ENCODE measurements at places on chromosomes 12 and 14. TPM values are rescaled to one million over a fixed set of nuclear protein-coding genes. Genes with fewer than 3 reads are reported as not detected.

DNA sequence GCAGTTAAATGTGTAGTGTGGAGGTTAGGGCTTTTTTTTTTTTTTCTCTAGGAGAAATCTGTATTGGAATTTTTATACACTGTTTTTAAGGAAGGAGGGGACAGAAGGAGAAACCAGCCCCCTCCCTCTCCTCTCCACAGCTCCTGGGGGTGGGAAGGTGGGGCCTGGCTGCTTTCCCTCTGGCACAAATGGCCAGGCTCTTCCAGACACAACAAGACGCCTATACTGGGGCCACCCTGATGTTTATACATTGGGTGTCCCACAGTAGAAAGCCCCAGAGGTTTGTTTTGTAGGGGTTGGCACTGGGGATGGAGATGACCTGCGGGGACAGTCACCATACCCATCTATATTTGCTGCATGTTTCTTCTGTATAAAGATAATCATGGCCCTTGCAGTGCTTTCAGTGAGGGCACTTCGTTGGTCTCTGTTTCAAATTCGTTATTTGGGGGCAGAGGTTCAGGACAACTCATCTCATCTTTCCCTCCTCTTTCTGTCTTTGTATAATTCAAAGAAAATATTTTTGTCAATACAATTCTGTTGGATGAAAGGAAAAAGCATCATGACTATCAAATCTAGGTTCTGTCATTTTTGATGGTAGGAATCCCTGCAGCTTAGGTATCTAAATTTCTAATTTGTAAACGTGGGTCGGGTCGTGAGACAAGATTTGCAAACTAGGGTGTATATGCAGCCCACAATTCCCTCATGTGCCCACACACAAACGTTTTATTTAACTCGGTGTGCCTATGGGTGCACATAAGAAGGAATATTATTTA, 2.3 kb upstream of the HOTAIR start:
- peaks cover 42% of the 10 kb centered on the region for H3K4me1 ChIP-seq
- no peak overlapping the region for H3K27ac ChIP-seq
- DNase-seq = no peak

DNA sequence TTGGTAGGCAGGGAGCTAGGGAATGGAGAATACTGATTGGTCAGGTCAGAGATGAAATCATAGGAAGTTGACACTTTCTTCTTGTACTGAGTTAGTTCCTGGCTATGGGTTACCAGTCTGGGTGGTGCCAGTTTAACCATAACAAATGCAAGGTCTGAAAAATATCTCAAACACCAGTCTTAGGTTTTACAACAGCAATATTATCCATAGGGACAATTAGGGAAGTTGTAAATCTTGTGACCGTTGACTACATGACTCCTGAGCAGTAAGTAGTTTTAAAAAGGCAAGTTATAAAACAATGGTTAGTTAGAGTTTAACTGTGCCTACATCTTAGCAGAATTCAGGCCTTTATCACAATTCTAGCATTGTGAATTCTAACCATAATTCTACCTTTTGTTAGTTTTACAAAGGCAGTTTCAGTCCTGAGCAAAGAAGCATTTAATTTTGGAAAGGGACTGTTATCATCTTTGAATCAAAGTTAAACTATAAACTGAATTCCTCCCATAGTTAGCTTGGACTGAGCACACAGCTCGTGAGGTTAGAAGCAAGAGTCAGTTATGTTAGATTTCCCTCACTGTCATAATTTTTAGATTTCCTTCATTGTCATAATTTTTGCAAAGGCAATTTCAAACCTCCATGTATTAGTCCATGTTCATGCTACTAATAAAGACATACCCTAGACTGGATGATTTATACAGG, 19.7 kb upstream of the MON2 start:
- H3K4me1 ChIP-seq = no peaks in the 10 kb centered on the region
- H3K4me3 ChIP-seq = no peak overlapping the region
- H3K27me3 ChIP-seq = no peaks in the 10 kb centered on the region
- no peak overlapping the region for H3K27ac ChIP-seq

DNA sequence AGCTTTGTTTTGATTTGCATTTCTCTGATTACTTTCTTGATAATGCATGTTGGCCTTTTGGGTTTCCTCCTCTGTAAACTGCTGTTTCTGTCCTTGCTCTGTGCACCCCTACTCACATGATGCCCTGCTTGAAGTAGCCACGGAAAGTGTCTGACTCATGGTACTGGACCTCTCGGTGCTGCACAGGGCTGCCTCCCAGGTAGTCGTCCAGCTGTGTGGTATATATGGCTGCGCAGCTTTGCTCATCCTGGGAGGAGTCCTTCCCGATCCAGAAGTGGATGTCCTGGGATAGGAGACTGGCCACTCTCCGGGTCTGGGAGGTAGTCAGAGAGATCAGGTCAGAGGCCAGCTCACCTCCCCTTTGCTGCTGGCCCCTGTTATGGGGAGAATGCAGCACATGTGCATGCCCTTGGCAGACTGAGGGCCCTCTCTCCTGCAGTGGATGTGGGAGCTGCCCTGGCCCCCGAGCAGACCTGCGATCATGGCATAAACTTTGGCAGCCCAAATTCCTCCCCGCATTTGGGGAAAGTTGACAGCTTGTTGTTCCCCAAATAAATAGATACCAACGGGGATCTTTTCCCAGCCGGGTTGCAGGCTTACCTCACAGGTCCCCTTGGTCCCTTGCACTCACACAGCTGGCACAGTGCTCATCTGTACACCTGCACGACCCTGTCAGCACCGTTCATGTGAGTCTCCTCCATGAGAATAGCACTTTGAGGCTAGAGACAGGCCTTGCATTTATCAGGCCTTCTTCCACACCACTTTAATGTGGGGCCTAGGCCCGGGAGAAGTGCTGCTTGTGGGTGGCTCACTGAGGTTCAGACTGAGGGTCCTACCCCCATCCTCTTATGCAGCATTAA, 5.2 kb downstream of the AVIL start:
- H3K27ac ChIP-seq = no peak overlapping the region
- no peak overlapping the region for H3K4me3 ChIP-seq
- H3K27me3 ChIP-seq = no peaks in the 10 kb centered on the region
- no peak for DNase-seq

- DNase-seq = peak; percentile 27
- H3K27me3 ChIP-seq = no peaks in the 10 kb centered on the region
- H3K4me1 ChIP-seq = peaks cover 47% of the 10 kb centered on the region
- no peaks in the 10 kb centered on the region for H3K36me3 ChIP-seq
- no peak overlapping the region for H3K27ac ChIP-seq
- peak overlapping the region; percentile 54 for H3K4me3 ChIP-seq
Measured at GRCh38 chr14:104801520-104802393, 856 bp downstream of the ZBTB42 start.

DNA sequence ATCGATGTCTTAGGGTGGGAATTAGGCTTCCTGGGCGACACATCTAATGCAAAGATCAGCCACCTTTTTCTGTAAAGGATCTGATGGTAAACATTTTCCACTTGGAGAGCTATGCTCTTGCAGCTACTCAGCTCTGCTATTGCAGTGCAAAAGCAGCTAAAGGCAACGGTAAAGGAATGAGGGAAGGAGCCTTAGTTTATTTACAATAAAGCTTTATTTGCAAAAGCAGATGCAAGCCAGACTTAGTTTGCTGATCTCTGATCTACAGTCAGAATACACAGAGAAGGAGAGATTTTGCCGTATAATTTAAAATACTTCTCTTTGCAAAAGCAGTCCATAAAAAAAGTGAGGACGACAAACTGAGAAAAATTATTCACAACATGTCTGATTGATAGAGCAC, 3.2 kb downstream of the TCL1B start:
- no peak overlapping the region for H3K4me3 ChIP-seq
- DNase-seq = no peak
- H3K27ac ChIP-seq = no peak overlapping the region
- peaks cover 7% of the 10 kb centered on the region for H3K36me3 ChIP-seq

CMTM5 gene
- 0.18 TPM for polyA plus RNA-seq

PAN2 gene
- 211 TPM for polyA plus RNA-seq

DNA sequence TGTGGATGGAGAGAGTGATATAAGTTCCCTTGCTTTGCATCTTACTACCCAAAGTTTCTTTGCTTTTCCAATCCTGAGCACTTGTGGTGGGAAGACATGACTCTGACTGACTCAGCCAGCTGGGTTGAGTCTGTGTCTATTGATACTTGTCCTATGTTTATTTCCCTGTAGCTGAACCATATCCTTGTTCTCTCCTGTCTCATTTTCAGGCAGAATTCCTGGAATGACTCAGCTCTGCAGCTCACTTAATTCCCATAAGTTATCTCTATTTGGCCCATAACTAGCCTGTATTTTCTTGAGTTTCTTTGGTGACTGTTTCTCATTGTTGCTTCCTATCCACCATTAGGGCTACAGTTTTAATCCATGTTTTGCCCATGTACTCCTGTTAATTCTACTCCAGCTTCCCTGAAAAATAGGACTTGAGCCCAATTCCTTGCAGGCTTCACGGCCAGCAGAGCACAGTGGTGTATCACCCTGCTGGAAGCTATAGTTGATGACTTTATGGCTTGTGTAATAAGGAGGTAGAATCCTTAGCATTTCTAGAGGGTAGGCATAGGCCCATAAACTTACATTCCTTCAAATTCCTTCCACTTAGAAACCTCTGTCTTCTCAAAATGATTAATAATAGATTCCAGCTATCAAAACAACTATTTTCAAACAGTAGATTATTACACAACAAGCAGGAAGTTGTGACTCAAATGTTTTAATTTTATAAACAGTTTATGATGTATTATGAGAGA, 183.1 kb downstream of the TMTC3 start:
- no peak overlapping the region for H3K27ac ChIP-seq
- H3K27me3 ChIP-seq = no peaks in the 10 kb centered on the region
- H3K36me3 ChIP-seq = no peaks in the 10 kb centered on the region
- H3K4me3 ChIP-seq = no peak overlapping the region

DNA sequence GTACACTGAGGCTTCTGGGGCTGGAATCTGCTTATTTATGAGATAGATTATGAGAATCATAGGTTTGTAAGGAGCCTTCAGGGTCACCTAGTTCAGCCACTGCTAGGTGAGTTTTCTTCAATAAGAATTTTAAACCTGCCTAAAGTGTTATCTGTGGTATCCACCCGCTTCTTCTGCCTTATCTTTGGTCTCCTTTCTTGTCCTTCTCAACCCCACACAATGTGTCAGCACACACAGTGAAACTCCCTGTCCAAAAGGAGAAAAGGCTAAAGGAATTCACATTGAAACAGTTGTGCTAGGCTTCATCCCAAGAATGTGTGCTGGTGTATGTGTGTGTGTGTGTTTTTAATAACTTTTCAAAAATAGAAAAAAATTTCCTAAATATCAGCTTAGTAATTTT, 259.3 kb upstream of the BTG1 start:
- no peaks in the 10 kb centered on the region for H3K36me3 ChIP-seq
- no peak for DNase-seq
- H3K4me1 ChIP-seq = peaks cover 76% of the 10 kb centered on the region
- H3K4me3 ChIP-seq = no peak overlapping the region
- H3K27me3 ChIP-seq = no peaks in the 10 kb centered on the region

DNA sequence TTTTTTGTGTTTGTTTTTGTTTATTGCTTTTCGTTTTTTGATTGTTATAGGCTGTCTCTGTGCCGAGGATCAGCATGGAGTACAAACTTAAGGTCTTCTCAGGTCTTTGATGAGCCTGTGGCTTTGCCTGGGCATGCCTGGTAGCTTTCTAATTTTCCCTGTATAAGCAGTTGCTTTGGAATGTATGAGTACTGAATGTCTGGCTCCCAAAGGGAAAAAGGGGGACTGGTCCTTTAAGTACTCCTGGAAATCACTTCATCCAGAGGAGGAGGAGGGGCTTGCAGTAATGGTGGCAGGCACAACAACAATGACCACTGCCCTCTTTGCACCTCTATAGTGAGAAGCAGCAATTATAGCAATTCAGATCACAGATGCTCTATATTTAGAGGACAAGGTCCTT, 67.6 kb upstream of the TTC7B start:
- no peaks in the 10 kb centered on the region for H3K27me3 ChIP-seq
- no peak overlapping the region for H3K4me3 ChIP-seq
- DNase-seq = no peak

DNA sequence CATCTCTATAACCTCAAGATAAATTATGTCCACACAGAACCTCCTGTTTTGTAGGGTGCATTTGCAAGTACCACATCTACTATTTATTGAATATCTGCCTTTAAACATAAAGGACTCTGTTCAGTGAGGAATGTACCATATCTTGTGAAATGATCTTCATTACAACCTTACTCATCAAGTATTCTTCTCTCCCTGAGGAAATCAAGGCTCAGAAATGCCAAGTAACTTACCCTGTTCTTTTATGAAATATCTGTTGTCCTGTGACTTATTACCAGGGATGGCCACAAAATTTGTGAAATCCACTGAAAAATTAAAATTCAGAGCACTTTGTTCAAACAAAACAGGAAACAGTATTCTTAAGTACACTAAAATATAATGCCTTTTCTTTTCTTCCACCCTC, 366.7 kb downstream of the GALC start:
- H3K4me1 ChIP-seq = no peaks in the 10 kb centered on the region
- H3K4me3 ChIP-seq = no peak overlapping the region
- no peaks in the 10 kb centered on the region for H3K27me3 ChIP-seq
- DNase-seq = no peak
- H3K27ac ChIP-seq = no peak overlapping the region

OR2AP1 gene
- polyA plus RNA-seq = not detected

NFATC4 gene
- 3.7 TPM for polyA plus RNA-seq

ARHGDIB gene
- 514 TPM for polyA plus RNA-seq

DNA sequence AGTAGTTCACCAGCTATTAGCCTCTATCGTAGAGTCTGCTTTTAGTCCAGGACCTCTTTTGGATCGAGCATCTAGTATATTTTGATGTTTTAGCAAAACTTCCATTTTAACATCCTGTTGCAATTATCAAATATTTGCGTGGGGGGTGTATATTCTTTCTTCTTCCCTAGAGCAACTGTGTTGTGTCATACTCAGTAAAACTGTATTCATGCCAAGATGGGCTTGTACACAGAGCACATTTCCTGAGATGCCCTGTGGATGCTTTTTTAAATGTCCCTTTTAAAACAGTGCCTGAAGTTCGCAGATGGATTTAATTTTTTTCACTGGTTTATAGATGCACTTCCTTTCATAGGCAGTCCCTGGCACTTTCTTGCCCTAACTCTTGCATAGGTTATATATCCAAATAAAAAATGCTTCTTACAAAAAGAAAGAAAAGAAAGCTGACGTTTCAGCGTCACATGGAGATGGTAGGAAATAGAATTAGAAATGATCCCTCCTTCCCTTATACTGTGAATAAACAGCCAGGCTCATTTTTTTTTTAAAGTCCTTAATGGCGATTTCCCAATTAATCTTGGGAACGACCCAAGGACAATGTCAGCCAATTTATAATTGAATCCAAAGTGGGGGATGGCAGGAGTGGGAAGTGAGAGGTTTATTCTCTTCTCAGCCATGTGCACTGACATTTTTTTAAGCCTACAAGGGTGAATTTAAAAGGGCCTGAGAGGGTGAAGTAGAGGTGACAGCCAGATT, 247.0 kb downstream of the SLC41A2 start:
- no peak overlapping the region for H3K27ac ChIP-seq
- no peak overlapping the region for H3K4me3 ChIP-seq
- no peaks in the 10 kb centered on the region for H3K27me3 ChIP-seq
- no peak for DNase-seq
- H3K36me3 ChIP-seq = peaks cover 14% of the 10 kb centered on the region

KRT6A gene
- not detected for polyA plus RNA-seq

KRT3 gene
- not detected for polyA plus RNA-seq

JAG2 gene
- 0.27 TPM for polyA plus RNA-seq

All from B cell (primary cell).